ENCODE measurements at places on chromosomes 7 and 10.

DNA sequence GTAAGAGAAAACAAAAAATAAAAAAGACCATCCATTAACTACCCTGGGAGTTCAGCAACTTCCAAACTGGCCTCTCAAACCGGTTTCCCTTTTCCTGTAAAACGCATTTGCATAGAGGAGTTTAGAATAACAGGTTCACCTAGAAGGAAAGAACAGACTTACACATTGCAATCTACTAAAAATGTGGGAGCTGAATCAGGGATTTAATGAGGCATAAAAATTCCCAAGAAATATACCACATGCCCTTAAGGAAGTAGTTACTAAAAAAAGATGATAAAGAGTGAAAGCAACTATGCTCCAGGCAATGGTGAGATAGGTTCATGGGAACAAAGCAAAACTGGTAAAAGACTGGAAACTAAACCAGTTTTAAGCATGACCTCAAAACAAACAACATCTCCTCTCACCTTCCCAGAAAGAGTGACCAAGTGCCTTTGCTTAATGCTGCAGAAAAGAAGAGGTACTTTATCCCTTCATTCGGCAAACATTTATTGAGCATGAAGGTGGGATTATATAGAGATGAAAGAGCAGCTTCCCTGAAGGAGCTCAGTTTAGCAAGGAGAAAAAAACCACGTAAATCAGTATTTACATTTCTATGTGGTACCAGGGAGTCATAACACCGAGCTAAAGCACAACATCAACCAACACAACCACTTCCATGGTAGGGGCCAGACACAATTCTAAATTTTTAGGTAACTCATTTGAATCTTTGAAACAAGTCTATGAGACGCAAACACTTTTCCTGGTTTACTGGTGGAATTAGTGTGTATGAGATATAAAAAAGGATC lies 152.8 kb downstream of the SGMS1 start:
- no peak for DNase-seq

DNA sequence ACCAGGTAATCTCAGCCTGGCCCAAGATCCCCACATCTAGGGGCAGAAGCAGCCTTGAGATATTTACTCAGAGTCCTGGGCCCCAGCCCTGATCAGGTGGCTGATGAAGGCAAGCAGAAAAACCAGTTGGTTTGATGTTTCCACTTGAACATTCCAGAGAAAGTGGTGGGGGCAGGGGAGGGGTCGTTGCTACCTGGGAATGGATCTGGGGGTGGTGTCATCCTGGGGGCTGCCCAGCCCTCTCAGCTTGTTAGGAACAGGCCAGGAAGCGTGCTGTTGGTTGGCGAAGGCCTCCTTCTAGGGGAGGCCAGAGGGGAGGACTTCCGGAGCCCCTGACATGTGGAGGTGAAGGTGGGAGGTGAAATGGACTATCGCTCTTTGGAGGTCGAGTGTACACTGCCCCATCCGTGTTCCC lies 3.7 kb upstream of the ABHD11 start:
- DNase-seq, result no peak

GRCh38 chr10:42940487-42941294 lies 136.2 kb upstream of the RET start:
- peak; percentile 43 for DNase-seq

DNA sequence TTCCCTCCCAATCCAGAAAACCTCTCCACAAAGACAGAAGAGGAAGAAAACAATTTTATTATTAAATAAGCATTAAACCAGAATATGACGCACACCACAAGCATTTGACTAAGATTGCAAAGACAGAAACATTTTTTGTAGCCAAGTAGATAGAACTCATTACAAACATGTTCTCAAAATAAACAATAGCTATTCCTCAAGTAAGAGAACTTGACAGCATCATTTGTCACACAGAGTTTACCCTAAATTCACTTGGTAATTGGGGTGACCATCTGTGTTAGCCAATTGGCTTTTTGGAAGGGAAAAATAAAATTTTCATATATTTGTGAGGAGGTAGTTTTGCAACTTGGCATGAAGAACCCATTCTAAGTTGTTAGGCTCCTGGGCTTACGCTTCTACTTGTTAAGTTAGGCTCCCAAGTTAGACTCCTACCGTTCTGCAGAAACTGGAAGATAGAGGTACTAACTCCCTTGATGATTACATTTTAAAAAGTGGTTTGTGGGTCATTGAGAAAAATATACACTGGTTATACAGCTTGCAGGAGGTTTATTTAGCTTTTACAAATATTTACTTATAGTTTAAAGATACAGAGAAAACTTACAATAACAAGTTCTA lies 618.6 kb upstream of the CNTNAP2 start:
- no peak for DNase-seq

DNA sequence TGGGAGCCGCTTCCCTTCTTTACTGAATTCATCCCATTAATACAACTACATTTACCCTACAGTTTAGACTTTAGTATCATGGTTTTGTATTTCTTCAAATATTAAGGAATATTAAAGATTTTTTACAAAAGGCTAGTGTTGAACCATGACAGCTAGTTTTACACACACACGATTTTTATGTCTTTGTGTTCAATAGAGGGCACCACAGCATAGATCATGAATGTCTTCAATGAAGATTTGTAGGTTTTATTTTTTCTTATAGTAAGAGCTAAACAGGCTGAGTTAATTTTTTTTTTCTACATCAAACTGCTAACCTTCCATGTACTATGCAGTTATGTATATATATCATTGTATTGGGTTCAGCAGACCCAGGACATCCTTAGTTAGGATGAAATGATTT lies 76.9 kb downstream of the SNX10 start:
- no peak for DNase-seq

- DNase-seq, result no peak
These were observed 23.4 kb downstream of the ENTPD7 start for GRCh38 chr10:99682752-99683151.

DNA sequence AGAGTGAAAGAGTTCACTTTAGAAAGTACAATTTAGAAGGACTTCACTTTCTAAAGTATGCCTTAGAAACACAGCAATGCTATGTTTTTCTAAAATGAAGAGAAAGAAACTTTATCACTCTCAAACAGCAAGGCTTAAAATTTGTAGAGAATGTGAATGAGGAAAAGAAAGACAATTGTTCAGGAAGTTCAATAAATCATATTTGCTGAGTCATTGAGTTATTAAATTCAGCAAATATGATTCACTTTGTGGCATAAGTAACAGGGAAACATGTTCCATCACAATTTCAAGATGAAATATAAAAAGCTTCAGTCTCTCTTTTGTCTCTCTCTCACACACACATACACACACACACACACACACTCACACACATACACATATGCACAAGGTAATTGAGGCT lies 187.9 kb downstream of the PCDH15 start:
- DNase-seq, result no peak

- DNase-seq, result peak; percentile 67
These were observed 173.6 kb downstream of the ARHGAP12 start for GRCh38 chr10:31754803-31755624.

GRCh38 chr7:89334797-89335196 lies 539.3 kb upstream of the TEX47 start:
- no peak for DNase-seq

GRCh38 chr10:11853468-11853867 lies 30.3 kb downstream of the PROSER2 start:
- no peak for DNase-seq

DNA sequence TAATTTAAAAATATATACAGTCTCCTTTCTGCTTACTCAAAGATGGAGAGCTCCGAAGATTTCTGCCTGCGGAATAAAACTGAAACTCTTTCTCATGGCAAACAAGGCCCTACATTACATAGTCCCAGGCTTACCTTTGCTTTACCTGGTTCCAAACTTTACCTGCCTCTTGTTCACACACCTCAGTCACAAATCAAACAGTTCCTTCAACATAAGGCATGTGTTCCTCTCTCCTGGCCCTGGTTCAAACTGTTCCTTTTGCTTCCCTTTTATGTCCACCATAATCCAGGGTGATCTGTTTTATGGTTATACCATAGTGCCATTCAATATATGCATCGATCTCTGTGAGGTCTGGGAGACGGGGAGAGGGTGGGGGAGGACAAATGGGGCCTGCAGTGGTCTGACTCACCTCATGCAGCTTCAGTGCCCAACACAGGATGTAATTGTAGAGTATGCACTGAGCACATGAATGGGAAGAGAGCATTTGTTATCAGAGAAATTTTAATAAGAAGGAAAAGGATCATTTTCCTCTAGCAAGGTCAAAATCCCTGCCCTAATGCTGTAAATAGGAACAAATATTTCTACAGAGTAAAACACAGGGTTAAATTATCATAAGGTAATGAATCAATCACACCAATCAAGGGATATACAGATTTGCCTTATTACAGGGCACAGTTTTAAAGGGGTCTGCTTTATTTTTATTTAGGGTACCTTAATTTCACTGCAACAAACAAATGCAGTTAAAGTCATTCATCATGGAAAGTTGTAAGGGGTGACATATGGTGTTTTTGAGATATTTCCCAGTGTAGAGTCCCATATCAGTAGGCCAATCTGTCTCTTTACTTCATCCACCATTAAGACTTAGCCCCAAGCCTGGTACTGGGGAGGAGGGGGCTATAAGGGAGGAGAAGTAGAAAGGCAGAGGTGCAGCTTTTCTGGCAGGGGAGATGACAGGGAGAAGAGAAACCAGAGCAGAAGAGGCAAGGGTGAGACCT lies 88.8 kb upstream of the PDE1C start:
- no peak for DNase-seq

DNA sequence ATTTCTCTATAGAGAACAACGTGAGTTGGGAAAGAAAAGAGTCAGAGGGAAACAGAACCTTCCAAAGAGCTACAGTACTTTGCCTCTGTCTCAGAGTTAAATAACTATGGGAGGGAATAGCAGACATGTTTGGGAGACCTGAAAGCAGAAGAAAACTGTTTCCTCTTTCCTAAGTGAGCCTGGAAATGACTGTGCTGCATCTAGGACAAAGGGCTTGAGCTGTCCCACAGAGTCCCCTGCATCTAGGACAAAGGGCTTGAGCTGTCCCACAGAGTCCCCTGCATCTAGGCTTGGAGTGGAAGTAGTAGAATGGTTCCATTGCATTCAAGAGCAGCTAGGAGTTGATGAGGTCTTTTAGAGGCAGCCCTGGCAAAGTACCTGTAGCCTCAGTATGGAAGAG lies 149.7 kb downstream of the DKK1 start:
- DNase-seq, result no peak

DNA sequence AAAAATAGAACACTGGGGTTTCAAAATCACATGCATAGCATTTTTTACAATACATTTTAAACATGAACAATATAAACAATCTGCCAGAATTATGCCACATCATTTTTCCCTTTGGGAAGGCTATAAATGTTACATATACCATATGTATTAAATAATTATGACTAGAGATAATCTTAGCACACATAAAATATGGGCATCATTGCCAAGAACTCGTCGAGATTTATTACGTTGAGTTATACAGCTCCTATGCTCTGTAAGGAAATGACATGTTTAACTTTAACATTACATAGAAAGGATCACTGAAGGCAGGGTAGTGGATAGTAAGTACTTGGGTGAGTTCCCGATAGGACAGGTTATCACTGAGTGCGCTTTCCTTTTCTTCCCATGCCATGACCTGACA lies 267.8 kb downstream of the PARD3 start:
- DNase-seq, result no peak

DNA sequence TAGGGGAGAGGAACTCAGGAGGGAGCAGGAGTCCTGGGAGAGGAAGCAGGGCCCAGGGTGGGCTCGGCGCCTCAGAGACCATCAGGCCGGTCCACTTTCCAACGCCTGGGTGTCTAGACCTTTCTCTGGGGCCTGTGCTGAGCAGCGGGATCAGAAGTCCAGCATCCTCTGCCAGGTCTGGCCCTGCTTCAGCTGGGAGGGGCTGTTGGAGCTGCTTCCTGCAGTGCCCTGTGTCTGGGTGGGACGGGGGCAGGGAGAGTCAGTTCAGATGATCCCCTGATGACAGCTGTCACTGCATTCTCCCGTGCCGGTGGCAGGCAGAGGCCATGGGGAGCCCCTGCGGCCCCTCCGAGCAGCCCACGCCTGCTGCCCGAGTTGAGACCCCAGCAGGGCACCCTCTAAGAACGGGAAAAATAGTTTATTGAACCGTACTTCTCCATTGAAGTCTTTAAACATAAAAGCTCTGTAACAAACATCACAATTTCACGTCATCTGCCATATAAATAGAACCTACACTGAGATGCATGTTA lies 23.3 kb downstream of the AP5Z1 start:
- DNase-seq, result no peak

GRCh38 chr7:91085175-91085574 lies 179.1 kb upstream of the FZD1 start:
- no peak for DNase-seq

GRCh38 chr7:102305414-102306268 lies 19.0 kb downstream of the SH2B2 start:
- no peak for DNase-seq

DNA sequence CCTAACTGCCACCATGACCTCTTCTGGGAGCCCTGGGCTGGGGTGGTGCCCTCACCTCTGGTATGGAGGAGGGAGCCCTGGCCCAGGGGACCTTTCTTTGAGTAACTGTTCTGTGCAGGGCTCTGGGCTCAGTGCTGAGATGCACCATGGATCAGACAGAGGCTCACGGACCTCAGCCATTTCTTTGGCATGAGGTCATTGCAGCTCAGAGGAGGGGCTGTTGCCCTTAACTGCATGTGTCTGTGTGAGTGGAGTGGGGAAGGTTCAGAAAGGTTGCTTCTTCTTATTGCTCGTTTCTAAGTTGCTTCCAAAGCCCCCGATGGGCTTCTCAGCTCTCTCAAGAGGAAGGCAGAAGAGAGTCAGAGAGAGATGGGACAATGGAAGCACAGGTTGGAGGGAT lies 233.9 kb downstream of the RPS24 start:
- DNase-seq, result no peak

- DNase-seq, result no peak
These were observed 28.0 kb downstream of the TMEM270 start for GRCh38 chr7:73888959-73889358.

- DNase-seq, result no peak
These were observed 47.9 kb upstream of the STK17A start for GRCh38 chr7:43535031-43535451.

- DNase-seq, result no peak
These were observed 18.1 kb downstream of the RP9 start for GRCh38 chr7:33091111-33091531.

DNA sequence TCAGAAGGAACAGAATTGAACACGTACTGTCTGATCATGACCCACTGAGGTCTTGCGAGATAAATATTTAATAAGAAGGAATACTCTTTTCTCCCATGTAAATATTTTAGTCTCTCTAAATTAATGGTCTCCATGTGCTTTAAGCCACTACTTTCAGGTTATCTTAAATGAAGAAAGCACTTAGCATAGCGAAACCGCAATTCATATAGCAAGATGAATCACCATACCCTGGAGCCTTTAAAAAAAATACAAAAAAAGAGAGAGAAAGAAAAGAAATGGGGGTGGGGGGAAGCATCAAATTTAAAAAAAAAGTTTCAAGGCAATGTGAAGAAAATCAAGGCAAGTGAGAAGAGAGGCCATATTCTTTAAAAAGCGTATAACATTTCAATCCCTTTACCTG lies 82.5 kb downstream of the CTTNBP2 start:
- DNase-seq, result no peak

DNA sequence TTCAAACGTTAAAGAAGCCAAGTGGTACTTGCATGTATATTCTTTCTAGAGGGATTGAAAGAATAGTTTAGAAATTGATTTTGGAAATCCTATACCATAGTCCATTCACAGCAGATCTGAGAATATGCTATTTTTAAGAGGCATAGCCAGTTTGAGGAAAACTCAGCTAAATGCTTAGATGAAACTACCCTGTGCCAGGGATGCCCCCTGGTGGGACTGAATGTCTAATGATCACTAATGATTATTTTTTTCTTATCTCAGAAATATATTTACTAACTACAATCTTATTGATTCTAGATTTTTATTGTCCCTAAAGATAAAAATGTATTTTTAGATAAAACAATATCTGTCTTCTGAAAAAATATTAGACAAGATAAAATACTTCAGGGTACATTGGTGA lies 844.9 kb upstream of the PHF14 start:
- DNase-seq, result no peak
